ENCODE measurements at places on chromosomes 7 and 10.
A peak's percentile ranks its signal among the peaks of the same experiment; 100 is the strongest.

- no peak for DNase-seq
Observed at GRCh38 chr7:151839451-151839921, 37.4 kb downstream of the PRKAG2 start.

DNA sequence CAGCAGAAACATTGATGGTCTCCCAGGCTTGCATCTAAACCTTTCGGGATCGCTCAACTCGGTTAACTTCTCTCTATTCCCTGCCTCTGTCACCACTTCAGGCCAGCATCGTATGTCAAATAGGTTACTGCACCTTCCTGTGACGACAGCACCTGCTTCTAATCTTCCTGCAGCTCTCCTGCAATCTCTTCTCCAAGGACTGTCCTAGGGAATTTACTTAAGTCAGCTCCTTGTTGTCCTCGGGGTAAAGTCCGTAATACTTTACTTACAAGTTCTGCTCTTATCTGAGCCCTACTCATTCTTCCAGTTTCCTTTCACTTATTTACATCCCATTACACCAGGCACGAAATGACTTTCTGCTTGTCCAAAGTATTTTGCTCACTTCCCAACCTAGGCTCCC lies 372.7 kb upstream of the AKR1E2 start:
- DNase-seq = no peak

- no peak for DNase-seq
Observed at GRCh38 chr7:99028261-99028973, 115.5 kb downstream of the SMURF1 start.

GRCh38 chr7:121440857-121441503 lies 44.9 kb upstream of the FAM3C start:
- no peak for DNase-seq

GRCh38 chr7:80135309-80136104 lies 876 bp downstream of the GNAI1 start:
- no peak for DNase-seq

DNA sequence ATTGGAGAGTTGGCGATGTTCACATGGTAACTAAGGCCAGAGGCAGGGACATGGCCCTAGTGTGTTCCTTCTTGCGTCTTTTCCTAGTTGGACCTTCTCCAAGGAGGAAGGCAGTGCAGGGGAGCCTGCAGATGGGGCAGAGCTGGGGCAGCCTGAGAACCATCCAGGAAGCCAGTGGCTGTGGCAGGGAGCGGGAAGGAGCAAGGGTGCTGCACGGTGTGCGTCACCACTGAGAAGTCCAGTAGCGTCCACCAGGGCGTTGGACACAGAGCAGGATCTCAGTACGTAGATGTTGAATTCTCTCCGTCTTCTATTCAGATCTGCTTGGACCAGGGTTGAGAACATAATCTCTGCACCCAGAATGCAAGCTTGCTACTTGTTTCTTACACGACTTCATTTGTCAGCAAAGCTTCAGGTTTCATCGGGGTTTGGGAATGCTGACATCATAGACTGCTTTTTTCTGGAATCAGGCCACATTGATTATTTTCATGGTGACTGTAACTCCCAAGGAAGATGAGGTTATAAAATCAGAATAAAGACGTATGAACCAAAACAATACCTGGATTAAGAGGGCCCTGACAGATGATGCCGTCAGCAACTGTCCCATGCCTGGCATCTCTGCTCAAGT lies 130.3 kb downstream of the HECW1 start:
- no peak for DNase-seq

- DNase-seq = no peak
Observed at GRCh38 chr7:87414794-87415188, 60.7 kb downstream of the ABCB4 start.

- no peak for DNase-seq
Observed at GRCh38 chr7:1850111-1850975, 180.3 kb downstream of the ELFN1 start.

- no peak for DNase-seq
Observed at GRCh38 chr7:135247746-135248471, 14.3 kb downstream of the STRA8 start.

DNA sequence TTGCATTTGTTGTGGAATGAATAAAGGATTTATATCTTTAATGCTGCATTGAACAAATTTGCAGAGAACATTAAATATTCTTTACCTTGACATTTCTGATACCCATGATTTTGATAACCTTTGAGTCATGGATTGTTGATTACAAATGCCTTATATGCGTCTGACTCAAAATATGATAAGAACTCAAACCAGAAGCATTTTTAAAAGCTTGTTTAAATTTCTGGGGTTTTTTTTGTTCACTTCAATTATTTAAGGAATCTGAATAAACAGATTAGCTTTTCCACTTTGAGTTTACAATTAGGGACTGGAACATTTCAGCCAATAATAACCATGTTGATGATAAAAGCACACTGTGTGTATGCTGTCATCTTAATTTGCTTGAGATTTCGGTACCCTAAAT lies 253.5 kb downstream of the NRG3 start:
- no peak for DNase-seq

- DNase-seq = no peak
Observed at GRCh38 chr10:66591865-66592264, 334.0 kb upstream of the LRRTM3 start.

DNA sequence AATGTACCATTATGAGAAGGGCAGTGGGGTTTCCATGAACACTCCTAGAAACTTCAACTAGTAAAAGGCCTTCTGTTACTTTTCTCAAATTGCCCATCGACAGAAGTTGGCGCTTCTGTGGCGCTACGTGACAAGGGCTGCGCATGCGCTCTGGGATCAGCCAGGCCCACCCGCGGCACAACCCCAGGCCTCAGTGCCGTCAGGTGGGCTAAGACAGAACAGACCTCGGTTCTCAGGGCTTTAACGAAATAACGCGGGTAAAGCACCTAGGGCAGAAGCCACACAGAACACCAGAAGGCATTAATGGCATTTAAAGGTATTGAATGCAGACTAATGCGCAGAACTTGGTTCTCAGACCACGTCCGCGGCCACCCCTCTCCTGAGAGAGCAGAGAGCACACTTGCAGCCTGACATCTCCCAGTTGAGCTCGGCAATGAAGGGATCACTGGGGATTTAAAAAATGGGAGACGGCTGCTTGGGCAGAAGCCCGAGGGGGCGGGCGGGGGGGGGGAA lies 67.6 kb upstream of the CTNNA3 start:
- peak; percentile 41 for DNase-seq

GRCh38 chr7:154638286-154638685 lies 364.6 kb downstream of the PAXIP1 start:
- DNase-seq = no peak

DNA sequence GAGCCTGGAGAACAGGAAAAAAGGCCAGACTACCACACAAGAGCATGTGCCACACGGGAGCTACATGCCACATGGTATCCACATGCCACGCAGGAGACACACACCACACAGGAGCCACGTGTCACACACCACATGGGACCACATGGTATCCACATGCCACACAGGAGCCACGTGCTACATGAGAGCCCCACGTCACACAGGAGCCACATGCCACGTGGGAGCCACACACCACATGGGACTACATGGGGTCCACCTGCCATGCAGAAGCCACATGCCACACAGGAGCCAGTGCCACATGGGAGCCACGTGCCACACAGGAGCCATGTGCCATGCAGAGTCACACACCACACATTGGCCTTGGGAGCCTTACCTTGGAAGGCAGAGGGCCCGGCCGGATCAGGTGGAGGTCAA lies 244.4 kb upstream of the PPP2R2D start:
- no peak for DNase-seq

GRCh38 chr7:17844514-17845196 lies 95.6 kb downstream of the SNX13 start:
- DNase-seq = no peak

DNA sequence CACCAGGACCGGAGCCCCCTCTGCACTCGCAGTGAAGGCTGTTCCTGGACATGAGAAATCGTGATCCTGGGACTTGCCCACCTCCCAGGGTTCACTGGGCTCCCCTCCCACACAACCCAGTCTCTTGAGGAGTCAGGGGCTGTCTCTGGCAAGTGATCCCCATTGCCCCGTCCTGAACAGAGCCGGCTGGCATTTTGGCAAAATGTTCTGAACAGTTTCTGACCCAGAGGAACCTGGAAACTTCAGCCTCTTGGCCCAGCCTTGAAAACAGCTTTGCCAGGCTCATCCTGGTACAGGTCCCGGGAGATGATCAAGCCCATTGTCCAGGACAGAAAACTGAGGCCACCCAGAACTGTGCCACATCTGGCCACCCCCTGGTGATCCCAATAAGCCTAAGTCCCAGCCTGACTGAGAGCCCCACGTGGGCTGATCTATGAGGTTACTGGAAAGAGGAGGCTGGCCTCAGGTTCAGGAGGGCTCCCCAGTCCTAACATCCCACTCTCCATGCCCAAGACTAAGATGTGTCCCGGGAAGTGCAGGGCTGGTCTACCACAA lies 115.7 kb downstream of the OAT start:
- no peak for DNase-seq

GRCh38 chr10:93806903-93807302 lies 49.2 kb downstream of the LGI1 start:
- no peak for DNase-seq

GRCh38 chr7:142442396-142442795 lies 184.5 kb upstream of the PRSS58 start:
- DNase-seq = no peak

- DNase-seq = no peak
Observed at GRCh38 chr10:88903715-88904114, 23.7 kb downstream of the STAMBPL1 start.

DNA sequence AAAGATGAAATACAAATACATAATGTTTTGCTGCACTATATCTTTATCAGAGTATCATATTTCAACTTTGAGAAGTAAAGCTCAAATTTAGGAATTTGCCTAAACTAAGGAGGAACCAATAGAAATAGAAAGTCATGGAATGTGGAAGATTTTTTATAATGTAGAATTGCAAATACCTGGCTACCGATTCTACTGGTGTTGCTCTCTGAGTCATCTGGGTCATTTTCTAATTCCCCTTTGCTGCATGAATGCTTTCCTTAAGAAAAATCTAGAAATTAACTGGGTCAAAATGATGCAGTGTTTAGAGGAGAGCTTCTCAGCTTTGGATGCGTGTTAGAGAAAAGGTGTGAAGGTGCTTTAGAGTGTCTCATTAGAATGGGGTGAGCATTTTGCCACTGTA lies 568.9 kb upstream of the ANKRD30A start:
- DNase-seq = no peak

GRCh38 chr7:147400925-147401324 lies 1189.6 kb upstream of the C7orf33 start:
- DNase-seq = no peak

All from stimulated activated CD8-positive, alpha-beta memory T cell treated with anti-CD3 and anti-CD28 coated beads, Interleukin-4, amount 100 ng/mL, for 1 hour (primary cell).